ENCODE measurements at places on chromosomes 1 and 21.
A peak's percentile ranks its signal among the peaks of the same experiment; 100 is the strongest.

DNA sequence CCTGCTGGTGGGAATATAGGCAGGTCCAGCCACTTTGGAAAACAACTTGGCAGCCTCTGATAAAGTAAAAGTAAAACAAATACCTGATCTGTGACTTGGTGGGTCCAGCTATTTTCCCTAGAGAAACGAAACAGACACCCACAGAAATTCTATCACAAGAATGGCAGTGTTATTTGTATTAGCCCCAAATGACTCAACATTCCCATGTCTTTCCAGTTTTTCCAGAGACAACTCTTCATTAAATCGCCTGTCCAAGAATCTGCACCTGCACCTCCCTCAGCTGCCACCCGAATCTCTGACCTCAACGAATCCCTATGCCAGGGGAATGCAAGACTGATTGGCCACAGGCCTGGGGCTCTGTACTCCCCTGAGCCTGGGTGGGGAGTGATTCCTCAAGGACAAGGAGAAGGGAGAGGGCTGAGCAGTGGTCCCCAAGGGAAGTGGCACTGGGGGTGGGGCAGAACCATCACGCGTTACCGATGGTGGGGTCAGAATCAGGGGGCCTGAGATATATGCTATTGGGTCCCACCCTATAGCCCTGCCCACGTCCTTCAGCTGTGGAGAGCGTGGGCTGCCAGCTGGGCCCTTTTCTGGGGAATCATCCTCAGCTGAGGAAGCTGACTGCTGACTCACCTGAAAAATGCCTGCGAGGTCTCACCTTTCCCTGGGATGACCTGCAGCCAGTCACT is 553.0 kb downstream of the PTPRU start:
- no peak for DNase-seq

DNA sequence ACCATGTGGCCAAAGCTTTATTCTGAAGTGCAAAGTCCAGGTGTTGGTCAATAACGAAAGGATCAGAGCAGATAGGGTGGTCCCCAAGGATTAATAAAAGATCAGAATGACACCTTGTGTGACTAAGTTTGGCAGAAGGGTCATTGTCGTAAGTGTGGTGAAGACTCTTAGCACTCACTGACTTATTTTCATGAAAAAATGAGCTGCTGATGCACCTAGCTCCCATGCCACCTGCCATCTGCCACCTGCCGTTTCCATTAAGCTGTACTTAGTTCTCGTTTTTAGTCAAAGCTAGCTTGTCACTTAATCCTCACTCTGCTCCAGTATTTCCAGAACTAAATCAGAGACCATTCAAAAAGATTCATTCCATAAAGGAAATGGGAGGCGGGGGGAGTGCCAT is 112.6 kb downstream of the SEC16B start:
- DNase-seq = no peak

- no peak for DNase-seq
Observed at GRCh38 chr1:92940541-92940940, 20.7 kb downstream of the DIPK1A start.

DNA sequence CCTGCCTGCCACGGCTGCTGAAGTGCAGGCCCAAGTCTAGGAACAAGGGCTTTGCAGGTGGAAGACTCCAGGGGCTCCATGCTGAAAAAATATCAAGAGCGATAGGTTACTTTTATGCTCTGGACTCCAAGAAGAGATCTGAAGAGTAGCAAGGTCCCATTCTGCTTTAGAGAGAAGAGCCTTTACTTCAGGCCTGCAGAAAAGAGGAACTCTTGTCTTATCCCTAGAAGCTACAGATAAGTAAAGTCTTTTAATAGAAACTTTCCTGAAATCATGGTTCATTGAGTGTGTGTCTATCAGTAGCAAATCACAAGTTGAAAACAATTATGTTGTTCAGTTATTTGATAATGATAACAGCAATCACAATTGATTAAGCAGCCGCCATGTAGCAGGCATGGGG is 113.3 kb downstream of the TNR start:
- no peak for DNase-seq

DNA sequence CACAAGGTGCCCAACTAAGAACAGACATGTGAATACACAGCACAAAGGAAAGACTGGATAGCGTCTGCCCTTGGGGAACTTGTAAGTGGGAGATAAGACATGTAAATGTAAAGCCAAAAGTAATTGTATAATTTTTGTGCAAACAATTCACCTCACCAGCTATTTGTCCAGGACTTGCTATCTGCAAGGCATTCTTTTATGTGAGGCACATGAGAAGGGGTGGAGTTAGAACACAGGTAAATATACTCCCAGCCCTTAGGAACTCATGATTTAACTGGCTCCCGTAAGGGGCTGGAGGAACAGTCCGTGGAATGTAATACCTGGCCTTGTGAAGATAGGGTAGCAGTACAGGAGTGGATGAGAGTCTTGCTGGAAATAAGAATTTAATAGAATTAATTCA is 61.3 kb downstream of the CDK18 start:
- no peak for DNase-seq

DNA sequence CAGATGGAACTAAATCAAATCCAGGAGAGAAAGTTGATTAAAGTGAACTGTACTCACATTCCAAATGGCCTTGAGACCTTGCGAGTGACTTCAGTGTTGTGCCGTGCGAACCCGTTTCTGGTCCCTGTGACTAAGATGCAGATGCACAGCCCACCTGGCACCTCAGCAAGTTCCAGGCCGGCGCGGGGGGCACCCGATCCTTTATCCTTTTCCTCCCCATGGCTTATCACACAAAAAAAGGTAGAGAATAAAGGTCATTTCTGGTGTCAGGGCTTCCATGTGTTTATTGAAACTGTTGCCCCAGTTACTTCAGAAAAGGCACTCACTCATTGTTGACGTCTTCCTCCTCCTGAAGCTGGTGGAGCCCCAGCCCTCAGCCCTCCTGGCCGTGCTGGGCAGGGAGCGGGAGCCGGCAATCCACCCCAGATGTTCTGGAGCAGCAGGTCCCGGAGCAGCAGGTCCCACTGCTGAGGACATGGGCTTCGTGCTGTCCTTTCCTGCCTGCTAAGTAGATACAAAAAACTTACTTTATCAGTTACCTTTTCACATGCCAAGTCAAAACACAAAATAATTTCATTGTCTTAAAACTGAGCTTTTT is 53.0 kb downstream of the PCNT start:
- no peak for DNase-seq

DNA sequence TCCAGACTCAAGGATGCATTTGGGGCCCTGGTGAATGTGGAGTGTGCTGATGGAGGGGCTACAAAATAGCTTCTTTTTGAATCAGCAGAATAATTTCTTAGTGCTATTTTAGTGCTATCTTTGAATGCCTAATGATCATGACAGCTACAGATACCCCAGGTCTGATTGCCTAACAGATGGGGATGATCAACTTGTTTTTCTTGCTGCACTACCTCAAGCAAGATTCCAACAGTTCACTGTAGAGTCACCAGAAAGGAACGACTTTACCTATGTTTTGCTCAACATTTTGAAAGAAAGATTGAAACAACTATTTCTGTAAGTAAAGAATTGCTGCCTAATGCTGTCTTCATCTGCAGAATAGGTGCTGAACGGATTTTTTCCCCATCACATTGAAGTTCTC is 42.6 kb upstream of the VAV3 start:
- DNase-seq = no peak

DNA sequence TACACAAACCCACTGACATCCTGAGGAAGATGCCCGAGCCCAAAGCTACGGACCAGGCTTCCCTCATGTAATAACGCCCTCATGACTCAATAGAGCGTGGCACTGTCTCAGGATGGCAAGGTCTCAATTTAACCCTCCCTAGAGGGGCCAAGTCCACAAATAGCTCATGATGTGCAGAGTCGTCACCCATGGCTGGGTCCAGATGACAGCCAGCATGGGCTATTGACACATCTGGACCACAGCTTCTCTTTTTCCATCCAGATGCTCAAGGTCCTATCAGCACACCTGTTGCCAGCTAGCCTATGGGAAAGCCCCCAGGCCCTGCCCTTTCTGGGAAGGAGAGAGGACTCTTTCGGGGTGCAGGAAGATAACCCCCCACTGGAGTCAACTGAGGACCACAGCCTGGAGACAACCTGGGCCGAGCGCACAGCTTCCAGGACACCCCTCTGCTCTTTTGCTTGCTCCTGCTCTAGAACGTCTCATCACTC is 2.8 kb downstream of the LAPTM5 start:
- DNase-seq = no peak

DNA sequence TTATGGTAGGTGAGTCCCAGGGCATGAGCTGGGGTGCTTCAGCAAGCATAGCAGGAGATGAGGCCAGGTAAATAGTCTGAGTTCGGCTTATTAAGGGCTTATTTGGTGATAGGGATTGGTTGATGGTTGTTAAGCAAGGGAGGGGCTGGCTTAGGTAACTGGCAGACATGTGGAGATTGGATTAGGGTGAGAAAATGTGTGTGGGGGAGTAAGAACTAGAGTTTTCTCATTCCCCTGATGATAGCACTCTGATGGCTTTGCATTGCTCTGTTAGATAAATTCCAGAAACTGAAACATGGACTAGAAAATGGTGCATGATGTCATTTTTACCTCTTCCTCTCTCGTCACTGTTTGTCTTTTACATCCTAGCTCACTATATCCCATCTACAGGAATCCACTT is 53.6 kb downstream of the FGGY start:
- DNase-seq = no peak

- DNase-seq = no peak
Observed at GRCh38 chr1:168347630-168348029, 67.0 kb downstream of the TBX19 start.

DNA sequence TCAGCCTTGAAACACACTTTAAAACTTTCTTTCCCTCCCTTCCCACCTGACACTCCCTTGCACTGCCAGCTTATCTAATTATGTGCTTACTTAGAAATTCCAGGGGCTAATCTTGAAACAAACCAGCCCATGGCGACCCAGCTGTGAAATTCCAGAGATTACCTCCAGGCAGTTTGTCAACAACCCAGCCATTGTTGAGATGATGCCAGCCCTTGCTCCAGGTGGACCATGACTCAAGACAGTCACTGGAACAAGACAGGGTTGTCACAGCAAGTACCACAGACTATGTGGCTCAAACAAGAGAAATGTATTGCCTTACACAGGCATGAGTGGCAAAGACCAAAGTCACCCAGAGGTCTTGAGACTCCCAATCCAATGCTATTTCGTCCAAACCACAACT is 7.9 kb downstream of the FYB2 start:
- no peak for DNase-seq

DNA sequence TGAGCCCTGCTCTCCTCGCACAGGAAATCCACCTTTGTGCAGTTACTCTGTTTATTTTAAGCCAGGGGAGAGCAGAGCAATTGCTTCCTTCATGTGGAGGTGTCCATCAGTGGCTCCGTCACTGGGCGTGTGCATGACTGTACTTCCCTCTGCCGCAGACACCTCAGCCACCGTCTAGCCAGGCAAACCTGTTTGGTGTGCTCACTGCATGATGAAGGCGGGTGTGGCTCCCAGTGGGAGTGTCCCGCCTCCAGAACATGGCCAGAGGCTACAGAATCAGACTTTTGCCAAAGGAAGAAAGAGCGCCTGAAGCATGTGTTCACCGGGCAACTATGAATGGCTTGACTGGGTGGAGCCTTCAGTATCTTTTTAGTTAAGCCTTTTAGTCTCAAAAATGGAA is 26.1 kb upstream of the LAMC2 start:
- DNase-seq = peak; percentile 73

DNA sequence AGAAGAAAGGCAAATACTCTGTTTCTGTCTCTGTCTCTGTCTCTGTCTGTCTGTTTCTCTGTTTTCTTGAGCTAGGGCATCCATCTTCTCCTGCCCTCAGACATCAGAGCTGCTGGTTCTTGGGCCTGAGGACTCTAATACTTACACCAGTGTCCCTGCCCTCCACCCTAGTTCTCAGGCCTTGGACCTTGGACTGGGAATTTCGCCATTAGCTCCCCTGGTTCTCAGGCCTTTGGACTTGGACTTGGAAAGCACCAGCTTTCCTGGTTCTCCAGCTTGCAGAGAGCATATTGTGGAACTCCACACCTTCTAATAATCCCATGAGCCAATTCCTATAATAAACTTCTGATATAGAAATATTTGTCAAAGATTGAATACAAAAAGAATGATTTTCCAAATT is 32.6 kb downstream of the NBPF6 start:
- no peak for DNase-seq

- DNase-seq = peak; percentile 25
Observed at GRCh38 chr1:197799271-197799670, 24.0 kb upstream of the DENND1B start.

- peak; percentile 42 for DNase-seq
Observed at GRCh38 chr1:8137481-8138244, 111.6 kb upstream of the ERRFI1 start.
